ENCODE measurements at places on chromosomes 3 and 15.
A peak's percentile ranks its signal among the peaks of the same experiment; 100 is the strongest.

DNA sequence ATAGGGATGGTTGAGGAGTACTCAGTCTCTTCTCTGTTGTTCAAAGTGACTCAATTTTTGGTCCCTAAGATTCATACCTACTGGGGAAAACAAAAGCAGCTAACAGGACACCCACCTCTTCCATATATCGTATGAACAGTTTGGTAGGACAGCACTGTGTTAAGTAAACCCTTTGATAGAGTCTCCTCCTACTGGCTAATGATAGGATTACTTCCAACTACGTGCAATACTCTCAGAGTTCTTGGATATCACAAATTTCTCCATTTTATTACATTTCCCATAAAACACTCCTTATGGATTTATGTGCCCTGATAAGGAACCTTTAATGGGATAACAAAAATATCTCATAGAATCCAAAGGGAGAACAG lies 200.2 kb upstream of the GOLGA6L4 start:
- peak; percentile 29 for DNase-seq

DNA sequence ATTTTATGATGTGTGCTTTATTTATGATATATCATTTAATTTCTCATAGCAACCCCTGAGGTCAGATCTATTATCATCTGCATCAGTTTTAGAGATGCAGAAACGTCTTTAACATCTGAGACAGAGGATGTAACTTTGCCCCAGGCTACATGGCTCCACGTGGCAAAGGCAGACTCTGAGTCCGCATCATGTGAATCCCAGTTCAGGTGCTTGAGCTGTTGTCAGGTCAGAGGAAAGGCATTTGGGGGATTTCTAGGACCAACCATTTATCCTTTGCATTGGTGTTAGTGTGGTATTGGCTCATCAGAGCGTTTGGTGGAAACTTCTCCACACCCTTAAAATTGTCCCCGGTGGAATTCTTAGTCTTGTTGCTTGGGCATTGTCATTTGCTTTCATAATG lies 10.8 kb downstream of the CACNA2D3 start:
- DNase-seq, result no peak

DNA sequence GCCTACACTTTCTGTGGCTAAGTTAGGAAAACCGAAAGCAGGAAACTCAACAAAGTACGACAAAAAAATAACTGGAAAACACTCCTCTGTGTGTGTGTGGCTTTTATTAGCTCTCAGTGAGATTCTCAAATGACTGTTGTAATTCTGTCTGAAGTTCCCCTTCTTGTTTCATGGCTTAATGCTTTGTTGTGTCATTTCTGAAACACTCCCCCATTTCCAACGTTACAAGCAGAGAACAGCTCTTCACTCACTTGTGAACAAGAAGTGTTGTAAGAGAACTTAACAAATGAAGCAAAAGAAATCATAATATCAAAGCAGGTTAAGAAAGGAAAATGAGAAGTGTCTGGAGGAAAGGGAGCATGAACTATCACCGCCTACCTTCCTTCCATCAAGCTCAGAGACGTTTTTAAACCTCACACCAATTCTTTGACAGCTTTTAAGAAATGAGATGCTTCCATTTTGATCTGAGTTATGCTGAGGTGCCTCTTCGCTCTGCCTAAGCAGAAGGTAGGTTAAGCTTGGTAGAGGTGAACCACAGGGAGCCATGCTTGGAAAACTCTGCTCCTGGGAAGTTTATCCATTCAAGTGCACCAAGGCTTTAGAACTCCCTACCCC lies 12.4 kb upstream of the SEC62 start:
- DNase-seq, result no peak

- peak; percentile 94 for DNase-seq
Observed at GRCh38 chr15:41490355-41490754, 3.3 kb upstream of the ITPKA start.

DNA sequence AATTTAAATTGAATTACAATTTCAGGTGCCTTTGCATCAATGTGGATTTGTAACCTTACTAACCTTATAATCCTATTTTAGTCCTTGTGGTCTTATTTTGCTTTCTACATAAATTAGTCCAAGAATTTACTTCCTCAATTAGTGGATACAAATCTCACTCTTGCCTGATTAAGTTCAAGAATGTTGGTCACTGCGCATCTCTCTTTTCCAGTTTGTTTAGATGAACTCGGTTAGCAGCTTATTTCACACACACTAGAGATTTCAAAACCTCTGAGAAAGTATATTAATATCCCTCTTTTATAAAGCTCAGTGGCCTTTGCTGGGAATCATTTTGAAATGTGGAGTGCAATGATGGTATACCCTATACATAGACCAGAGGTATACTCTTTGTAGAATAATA lies 243.4 kb downstream of the DTWD1 start:
- no peak for DNase-seq

DNA sequence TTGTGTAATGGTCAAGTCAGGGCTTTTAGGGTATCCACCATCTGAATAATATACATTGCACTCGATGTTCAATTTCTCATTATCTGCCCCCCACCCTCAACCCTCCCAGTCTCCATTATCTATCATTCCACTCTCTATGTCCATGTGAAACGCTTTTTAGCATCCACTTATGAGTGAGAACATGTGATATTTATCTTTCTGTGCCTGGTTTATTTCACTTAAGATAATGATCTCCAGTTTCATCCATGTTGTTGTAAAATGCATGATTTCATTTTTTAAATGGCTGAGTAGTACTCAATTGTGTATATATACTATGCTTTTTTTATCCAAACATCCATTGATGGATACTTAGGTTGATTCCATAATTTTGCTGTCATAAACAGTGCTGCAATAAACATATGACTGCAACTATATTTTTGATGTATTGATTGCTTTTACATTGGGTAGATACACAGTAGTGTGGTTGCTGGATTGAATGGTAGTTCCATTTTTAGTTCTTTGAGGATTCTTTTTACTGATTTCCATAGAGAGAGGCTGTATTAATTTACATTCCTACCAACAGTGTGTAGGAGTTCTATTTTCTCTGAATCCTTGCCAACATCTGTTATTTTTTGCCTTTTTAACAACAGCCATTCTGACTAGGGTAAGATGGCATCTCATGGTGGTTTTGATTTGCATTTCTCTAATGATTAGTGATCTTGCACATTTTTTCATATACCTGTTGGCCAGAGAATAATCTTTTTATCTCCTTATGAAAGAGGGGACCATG lies 332.9 kb upstream of the TGFBR2 start:
- DNase-seq, result no peak

DNA sequence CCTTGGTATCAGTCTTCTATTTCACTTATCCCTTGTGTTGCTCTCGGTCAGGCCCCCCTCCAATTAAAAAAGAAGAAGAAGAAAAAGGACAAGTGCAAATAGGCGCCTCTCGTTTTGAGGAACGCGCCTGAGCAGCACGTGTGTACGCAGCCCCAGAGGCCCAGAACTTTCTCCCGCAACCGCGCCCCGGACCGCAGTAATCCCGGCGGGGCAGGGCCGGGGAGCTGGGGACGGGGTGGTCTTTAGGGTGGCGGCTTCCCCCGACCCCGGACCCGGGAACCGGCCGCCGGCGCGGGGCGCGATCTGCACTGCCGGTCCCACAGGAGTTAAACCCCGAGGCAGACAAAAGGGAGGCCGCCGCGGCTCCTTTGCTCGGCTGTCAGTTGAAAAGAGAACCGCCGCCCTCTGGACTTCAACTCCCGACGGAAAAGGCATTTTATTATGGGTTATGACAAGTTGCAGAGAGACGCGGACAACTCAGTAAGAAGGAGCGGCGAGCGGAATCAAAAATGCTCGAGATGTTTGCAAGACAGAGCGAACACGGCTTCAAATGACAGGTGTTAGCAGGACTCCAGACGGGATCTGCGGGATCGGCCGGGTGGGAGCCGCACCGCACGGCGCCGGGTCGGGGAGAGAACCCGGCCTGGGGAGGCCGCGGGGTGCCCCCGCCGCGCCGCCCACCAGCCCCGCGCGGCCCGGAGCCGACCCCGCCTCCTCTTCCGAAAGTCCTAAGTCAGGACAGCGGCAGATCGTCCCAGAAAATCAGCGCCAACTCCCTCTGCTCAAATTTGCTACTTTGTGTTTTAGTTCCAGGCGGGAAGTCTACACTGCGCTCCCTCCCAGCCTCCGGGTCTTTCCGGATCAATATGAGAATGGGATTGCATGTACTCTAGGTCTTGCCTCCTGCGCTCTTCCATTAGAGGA lies 79.0 kb downstream of the NR2F2 start:
- DNase-seq, result no peak

DNA sequence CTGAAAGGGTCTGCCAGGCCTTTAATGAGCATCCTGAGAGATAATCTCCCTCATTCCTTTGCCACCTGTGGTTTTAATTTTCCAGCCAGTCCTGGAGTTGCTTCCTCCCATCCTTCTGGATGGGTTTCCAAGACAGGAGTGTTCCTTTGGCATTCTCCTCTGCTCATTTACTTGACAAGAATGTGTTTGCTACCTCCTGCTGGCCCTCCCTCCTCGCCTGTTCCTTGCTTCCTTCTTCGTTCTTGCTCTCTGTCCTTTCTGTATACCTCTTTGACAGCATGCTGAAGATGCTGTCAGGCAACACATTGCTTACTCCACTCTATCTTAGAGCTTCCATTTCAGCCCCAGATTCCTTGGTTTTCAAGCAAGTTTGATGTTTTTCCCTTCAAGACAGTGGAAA lies 46.0 kb downstream of the ERC2 start:
- no peak for DNase-seq

DNA sequence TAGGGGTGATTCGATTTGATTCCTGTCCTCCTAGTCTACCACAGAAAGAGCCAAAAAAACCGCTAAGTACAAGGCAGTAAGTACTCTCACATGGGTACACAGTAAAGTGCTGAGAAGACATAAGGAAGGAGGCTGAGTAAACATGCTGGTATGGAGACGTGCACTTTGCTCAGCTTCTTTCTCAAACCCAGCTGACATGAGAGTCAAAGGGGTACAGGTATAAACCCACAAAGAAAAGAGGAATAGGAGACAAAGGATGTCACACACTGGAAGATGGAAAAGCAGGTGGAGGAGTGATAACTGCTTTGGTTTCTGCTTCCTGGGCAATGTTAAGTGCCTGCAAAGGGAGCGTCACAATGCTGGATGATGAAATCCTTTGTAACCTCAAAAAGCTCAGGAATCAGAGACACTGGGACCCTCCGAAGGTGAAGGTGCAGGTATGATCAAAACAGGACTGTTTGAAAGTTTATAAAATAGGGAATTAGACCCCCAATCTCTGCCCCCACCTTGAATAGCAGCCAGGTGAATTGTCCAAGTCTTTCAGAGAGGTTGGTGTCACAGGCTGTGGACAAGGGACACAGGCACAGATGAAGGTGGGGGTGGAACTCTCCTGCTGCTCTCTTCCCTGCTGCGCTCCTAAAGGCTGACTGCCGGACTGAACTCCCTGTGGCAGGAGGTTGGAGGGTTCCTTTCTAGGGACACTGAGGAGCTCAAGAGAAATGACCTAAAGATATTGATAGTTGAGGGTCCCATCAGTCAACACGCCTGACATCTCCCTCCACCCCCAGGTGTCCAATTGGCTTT lies 101.8 kb downstream of the RAB11A start:
- no peak for DNase-seq

DNA sequence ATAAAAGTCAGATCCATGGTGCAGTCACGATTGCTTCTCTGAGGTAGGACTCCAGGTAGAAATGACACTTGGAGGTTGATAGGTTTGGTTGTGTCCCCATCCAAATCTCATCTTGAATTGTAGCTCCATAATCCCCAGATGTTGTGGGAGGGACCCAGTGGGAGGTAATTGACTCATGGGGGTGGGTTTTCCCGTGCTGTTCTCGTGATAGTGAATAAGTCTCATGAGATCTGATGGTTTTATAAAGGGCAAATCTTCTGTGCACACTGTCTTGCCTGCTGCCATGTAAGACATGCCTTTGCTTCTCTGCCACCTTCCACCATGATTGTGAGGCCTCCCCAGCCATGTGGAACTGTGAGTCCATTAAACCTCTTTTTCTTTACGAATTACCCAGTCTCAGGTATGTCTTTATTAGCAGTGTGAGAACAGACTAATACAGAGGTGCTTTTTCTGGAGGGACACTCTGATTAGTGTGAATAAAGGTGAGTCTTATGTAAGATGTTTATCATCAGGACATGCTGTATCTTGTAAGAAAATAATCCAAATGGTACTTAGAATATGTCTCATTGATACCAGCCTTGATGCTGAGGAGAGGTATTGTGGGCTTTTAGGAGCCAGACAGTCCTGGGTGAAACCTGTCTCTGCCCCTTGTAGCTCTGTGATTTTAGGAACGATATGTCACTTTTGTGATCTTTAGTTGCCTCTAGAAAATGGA lies 43.0 kb downstream of the SLCO3A1 start:
- DNase-seq, result no peak

DNA sequence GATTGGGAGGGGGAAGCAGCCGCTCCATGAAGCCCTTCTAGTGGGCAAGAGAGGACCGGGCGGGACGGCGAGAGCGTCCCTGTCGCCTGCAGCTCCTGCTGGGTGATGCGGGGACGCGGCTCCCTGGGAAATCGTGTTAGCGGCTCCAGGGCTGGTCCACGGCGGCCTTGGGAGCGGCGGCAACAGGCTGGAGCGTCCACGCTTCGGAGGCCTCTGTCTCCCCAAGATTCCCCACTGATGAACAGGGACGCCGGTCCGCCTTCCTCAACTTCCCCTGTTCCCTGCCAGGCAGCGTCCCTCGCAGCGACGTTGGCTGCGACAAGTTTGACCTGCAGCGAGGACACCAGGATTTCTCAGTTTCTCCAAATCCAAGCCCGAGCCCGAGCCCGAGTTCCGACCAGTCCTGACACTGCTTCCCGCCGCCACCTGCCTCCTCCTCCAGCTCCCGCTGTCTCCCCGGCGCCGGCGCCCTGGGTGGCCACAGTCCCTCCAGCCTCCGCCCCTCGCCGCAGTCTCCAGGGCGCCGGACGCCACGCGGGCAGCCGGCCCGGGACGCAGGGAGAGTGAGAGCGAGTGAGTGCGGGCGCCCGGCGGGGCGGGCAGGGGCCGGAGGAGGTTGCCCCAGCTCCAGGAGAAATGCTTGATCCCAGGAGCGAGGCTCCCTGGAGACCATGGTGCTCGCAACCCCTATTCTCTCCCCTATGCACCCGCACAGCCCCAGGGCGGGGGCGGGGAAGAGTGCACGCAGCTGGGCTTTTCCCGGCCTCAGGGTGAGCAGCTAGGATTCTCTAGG lies 78.1 kb upstream of the RNF7 start:
- peak; percentile 72 for DNase-seq

DNA sequence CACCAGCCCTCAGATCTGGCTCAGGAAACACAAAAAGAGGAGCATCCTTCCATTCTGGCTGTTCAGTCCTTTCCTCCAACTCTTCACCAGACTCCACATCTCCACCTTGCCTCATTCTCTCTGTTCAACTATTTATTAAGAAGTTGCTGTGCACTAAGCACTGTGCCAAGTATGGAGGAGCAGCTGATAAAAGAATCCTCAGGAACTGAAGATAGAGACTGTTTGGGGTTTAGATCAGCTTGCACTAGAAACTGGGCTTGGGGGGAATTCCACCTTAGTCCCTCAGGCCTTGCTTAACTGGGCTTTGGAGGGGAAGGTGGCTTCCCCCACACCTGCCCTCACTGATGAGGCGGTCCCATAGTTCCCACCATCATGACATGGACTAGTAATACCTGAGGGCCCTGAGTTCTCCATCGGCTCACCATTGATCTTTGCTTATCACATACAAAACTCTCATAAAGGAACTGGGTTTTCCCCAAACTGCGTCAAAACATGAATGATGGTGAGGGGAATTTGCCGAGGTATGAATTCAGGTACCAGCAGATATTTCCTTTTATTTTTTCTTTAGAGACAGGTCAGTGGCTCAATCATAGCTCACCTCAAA lies 1.7 kb upstream of the CCR8 start:
- DNase-seq, result no peak

Measured in AG08395 (cell line).